ENCODE measurements at places on chromosomes 4 and X. TPM values are rescaled to one million over a fixed set of nuclear protein-coding genes. Genes with fewer than 3 reads are reported as not detected.

Gene PCSK1N
- polyA plus RNA-seq = 0.15 TPM

Gene PIR
- polyA plus RNA-seq = 4.5 TPM

Gene COL4A5
- polyA plus RNA-seq = 28.8 TPM

Gene SYP
- polyA plus RNA-seq = 1.3 TPM

Gene VSIG4
- polyA plus RNA-seq = 14.8 TPM

Gene C4orf36
- 0.43 TPM for polyA plus RNA-seq

Gene MAGEB1
- not detected for polyA plus RNA-seq

Gene NSD2
- 54.5 TPM for polyA plus RNA-seq

Gene UGT2B15
- not detected for polyA plus RNA-seq

Gene C4orf51
- polyA plus RNA-seq = not detected

DNA sequence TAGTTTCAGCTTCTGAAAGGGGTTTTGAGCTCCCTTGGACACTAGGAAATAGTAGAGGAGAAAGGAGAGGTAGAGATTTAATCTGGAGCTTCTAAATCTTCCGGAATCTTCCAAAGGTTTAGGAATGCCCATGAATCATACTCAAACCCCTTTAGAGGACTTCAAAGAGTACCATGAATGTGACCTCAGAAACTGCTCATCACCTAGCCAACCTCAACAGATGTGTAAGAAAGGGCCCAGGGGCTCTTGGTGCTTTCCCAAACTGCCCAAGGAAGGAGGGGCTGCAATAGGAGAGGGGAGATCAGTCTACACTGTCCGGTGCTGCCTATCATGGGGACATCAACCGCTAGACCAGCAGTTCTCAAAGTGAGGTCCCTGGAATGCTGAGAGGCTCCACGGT is 109.1 kb downstream of the RBM47 start:
- DNase-seq = no peak

GRCh38 chr4:140236654-140237169 is 82.7 kb upstream of the MAML3 start:
- DNase-seq = no peak

GRCh38 chr4:126242679-126243390 is 928.1 kb downstream of the FAT4 start:
- DNase-seq = no peak

- no peak for DNase-seq
Measured at GRCh38 chr4:63221477-63221876, 1187.8 kb downstream of the TECRL start.

DNA sequence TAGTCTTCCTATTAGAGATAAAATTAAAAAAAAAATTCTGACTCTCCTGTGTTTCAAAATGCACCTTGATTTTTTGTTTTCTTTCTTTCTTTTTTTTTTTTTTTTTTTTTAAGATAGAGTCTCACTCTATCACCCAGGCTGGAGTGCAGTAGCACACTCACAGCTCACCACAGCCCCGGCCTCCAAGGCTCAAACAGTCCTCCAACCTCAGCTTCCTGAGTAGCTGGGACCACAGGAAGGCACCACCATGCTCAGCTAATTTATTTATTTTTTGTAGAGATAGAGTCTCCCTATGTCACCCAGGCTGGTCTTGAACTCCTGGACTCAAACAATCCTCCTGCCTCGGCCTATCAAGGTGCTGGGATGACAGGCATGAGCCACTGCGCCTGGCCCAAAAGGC is 41.1 kb upstream of the TMEM184C start:
- no peak for DNase-seq

GRCh38 chr4:183984566-183984965 is 79.5 kb downstream of the STOX2 start:
- DNase-seq = no peak

- peak; percentile 95 for DNase-seq
Measured at GRCh38 chr4:123505095-123506010, 108.8 kb downstream of the SPRY1 start.

DNA sequence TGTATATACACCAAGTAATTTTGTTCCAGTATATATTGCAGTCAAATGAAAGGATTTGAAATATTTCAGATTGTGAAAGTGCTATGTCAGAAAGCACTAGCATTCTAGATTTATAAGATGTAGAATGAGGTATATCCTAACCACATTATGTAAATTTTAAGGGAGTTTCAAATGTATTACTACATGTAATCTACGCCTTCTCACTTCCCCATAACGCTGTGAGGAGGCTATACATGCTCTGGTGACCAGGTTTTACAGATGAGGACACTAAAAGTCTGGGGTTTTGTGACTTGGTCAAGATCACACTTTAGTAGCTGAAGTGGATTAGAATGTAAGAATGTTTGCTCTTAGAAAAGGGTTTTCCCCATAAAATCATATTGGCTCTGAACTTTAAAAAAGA is 8.1 kb downstream of the ENPEP start:
- DNase-seq = no peak

- DNase-seq = peak; percentile 75
Measured at GRCh38 chr4:27759611-27760575, 899.3 kb downstream of the STIM2 start.

DNA sequence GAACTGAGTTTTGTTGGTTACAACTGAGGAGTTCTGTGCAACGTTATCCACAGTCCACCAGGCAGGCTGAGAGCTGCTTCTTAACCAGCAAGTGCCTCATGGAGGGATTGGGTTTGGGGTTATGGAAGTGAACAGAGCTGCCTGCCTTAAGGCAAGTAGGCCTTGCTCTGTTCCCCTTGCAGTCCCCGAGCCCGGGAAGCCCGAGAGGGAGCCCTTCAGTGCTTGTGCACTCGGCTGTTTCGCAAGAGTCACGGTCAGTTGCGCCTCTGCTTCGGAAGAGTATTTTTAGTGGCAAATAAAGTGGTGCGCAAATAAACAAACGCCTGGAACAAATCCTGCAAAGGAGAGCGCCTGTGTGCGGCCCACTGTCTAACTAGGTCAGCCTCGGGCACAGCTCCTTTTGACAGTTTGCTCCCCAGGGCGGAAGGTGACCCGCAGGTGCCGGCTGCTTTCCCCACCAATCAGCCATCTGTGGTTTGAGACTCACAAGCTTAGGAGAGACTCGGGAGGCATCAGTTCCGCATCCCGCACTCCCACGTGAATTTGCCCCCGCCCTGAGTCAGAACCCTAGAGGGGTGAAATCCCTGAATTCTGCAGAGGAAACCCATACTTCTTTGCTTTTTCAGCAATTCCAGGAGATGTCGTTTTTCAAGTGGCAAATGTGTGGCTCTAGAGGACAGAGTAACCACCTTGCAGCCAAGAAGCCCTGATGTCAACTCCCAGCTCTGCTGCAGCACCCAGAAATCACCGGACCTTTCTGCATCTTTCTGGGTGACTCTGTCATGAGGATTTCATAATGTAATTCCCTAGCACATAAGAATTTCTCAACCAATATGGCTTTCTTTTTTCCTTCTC is 56.8 kb downstream of the LGI2 start:
- DNase-seq = no peak

GRCh38 chrX:109301177-109301576 is 180.7 kb downstream of the GUCY2F start:
- no peak for DNase-seq

- DNase-seq = no peak
Measured at GRCh38 chrX:53729751-53730150, 43.2 kb upstream of the HUWE1 start.

DNA sequence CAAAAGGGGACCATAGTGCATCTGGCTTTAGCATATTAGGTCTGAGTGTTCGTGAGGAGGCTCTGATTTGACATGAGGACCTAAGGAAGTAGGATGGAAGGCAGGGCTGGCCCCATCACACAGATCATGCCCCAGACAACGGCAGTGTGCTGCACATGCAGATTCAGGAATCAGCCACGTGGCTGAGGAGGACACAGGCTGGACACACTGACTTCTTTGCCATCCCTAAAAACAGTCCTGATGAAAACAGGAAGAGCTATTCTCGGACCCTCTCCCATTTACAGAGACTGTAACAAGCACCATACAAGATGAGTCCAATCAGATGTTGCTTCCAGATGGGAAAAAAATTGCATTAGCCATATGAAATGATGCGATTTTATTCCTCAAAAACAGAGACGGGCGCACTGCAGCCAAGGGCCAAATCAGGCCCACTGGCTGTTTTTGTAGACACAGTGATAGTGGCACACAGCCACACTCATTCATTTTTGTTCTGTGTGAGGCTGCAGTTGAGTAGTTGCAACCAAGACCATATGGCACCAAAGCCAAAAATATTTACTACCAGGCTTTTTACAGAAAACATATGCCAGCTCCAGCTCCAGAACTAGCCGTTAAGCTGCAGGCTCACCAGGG is 41.0 kb downstream of the ACSL1 start:
- no peak for DNase-seq

GRCh38 chr4:118776157-118776954 is 59.6 kb downstream of the SEC24D start:
- no peak for DNase-seq

DNA sequence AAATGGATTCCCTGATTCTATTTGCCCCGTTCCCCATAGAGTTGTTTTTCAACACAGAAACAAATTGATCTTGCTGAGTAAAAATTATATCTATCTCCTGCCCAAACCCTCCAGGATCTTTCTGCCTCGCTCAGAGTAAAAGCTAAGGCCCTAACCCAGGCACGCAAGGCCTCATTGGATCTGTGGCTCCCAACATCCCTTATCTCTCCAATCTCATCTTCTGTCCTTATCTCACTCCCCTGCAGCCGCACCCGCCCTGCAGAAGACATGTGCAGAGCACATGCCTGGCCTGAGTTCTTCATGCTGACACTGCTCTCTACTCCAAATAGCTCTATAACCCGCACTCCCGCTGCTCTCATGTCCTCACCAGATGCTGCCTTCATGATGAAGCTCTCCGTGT is 543.8 kb upstream of the ZFP42 start:
- no peak for DNase-seq

DNA sequence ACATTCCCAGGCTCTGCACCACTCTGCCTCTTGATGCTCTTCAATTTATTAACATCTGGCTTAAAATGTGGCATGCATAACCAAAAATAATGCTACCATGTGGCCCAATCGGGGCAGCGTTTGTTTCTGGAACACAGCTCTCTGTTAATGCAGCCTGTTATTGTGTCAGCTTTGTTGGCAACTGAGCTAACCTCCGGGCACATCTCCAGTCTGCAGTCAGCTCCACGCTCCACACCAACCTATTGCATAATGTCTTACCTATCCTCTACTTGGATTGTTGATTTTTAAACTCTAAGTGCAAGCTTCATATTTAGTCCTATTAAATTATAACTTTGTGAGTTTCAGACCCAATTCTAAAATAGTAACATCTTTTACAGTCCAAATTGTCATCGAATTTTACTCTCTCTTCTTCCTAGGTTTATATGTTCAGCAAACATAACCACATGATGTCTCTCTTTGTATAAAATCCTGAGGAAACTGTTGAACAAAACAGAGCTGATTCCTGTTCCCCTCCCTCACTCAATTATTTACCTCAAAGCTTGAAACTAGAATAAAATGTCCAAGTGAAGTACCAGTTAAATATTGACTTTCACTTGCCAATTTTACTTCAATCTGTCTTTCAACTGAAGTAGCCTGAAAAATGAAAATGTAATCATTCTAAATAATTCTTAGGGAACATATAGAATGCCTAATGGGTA is 92.2 kb upstream of the RAPGEF2 start:
- no peak for DNase-seq

DNA sequence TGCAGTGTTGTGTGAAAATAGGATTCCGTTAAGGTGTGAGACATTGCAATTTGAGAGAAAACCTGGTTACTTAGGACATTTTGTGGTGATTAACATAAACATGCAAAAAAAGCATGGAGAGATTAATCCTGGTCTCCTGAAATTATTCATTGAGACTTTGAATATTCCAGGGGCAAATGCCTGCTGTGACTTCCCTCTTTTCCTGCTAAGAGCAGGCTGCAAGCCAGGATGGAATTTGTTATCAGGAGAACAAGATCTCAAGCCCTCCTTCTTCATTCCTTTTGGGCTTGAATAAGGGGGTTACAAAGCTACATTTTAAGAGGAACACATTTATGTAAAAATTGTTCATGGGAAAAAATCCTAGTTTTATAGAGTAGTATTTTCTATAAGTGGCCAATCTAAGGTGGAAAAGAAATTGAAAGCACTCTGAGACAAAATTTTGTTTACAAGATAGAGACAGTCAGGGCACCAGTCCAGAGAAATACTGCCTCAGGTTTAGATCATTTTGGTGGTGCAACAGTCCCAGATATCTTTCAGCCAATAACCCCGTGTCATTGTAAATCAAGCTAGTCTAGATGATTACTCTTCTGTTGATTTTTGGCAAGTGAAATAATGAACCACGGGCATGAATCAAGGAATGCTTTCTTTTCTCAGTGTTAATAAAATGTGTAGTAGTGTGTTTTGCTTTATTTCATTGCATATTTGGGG is 1528.3 kb upstream of the AGA start:
- peak; percentile 8 for DNase-seq

GRCh38 chr4:146890301-146890700 is 55.4 kb downstream of the TTC29 start:
- no peak for DNase-seq

DNA sequence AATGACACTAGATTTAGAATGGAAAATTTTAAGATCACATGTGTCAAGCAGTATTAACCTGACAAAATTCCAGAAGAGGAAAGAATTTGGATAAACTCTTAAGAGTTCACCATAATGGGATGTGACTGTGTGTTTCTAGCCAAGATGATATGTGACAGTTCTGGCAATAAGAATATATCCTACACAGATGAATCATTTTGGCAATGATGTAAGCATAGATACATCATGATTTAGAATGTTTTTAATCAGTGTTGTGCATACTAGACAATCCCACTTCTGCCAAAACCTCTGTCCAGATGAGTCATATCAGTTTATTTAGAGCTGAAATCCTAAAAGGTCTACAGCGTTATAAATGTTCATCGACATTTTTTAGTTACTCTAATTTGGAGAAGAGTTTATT is 48.8 kb downstream of the PTCHD1 start:
- DNase-seq = peak; percentile 69

GRCh38 chr4:138650929-138651448 is 364.6 kb upstream of the NOCT start:
- peak; percentile 93 for DNase-seq

DNA sequence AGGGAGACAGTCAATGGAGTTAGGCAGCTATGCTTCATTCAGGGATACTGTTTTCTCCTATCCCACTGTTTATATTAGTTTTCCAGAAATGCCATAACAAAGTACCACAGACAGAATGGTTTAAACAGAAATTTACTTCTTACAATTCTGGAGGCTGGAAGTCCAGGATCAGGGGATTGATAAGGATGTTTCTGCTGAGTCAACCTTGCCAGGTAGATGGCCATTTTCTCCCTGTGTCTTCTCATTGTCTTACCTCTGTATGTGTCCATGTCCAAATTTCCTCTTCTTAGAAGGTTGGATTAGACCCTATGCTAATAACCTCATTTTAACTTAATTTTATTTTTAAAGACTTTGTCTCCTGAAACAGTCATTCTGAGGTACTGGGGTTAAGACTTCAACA is 20.5 kb upstream of the EPGN start:
- DNase-seq = no peak

DNA sequence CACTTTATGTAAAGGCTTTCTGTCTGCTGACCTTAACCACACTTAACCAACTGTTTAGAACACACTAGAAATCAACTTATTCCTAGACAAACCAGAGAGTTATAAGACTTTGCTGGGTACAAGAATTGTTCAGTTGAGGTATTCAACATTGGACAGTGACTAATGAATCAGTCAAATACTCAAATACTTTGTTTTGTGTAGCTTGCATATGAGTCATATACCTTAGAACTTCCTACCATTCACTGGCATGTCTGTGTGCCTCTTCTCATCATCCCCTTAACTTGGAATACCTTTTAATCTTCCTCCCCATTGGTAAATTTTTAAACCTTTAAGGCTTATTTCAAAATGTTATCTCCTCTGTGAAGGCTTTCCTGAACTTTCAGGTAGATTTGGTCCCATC is 708.8 kb upstream of the GRIA3 start:
- DNase-seq = no peak

- DNase-seq = no peak
Measured at GRCh38 chrX:42490111-42490510, 287.9 kb downstream of the PPP1R2C start.

Measured in muscle of back (tissue), 13 donors.